ENCODE measurements at places on chromosomes 3 and 15.

- H3K4me1 ChIP-seq: no peaks in the 10 kb centered on the region
- no peak for DNase-seq
- H3K27ac ChIP-seq: no peak overlapping the region
- H3K36me3 ChIP-seq: no peaks in the 10 kb centered on the region
Observed at GRCh38 chr3:61169621-61170251, 81.5 kb downstream of the FHIT start.

DNA sequence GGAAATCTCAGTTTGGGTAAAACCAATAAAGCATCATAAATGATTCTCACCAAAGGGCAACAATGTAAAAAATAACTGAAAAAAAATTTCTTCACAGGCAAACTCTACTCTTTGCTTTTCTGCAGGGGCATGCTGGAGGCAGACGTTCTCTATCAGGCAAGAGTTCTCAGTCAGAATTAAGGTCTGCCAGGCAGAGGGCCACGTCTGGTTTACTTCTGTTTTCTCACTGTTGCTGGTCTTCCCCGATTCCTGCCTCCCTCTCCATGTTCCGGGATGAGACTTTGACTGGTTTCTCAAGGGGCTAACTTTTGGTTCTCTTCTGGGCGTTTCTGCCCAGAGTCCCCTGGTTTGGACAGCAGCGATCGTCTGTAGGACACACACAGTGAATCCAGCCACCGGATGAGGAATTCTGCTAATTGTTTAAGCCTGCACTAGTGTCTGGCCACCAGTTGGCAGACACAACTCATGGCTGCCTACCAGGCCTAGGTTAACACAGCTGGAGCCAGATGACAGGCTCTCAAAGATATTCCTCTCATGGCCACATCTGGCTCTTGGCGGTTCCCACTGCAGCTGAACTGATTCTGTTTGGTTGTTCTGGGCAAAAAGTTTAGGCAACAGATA is 273.1 kb downstream of the FOXP1 start:
- no peak for DNase-seq
- peaks cover 44% of the 10 kb centered on the region for H3K4me1 ChIP-seq
- no peaks in the 10 kb centered on the region for H3K36me3 ChIP-seq
- peak overlapping the region; percentile 1 for H3K4me3 ChIP-seq
- no peaks in the 10 kb centered on the region for H3K27me3 ChIP-seq

GRCh38 chr3:105527949-105528348 is 161.2 kb downstream of the ALCAM start:
- H3K27ac ChIP-seq: no peak overlapping the region
- no peaks in the 10 kb centered on the region for H3K4me1 ChIP-seq

DNA sequence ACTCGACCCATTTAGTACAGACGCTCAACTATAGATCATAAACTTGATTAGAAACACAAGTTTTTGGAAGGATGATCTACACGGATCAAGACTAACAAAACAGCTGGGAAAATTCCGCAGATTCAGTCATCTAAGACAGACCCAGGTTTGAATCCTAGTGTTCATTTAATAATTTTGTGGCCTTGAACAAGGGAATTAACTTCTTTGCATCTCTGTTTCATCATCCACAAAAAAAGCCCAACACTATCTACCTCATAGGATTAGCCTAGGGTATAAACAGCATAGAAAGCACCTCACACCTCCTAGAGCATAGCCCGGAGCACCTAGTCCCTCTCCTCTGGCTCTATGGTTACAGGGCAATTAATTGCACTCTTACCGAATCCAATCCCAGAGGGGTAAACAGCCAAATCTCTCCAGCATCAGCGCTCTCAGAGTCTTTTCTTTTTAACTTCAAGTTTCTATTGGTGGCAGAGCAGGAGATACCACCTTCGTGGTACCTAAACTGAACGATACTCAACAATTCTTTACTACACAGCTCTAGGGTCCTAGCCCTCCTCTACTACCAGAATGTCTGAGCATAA is 3.5 kb downstream of the TBL1XR1 start:
- peaks cover 9% of the 10 kb centered on the region for H3K4me1 ChIP-seq
- no peaks in the 10 kb centered on the region for H3K36me3 ChIP-seq
- H3K27me3 ChIP-seq: no peaks in the 10 kb centered on the region
- H3K27ac ChIP-seq: peak overlapping the region; percentile 100
- no peak for DNase-seq

- H3K4me3 ChIP-seq: no peak overlapping the region
- H3K4me1 ChIP-seq: peaks cover 9% of the 10 kb centered on the region
Observed at GRCh38 chr3:11480663-11481298, 162.9 kb downstream of the VGLL4 start.

GRCh38 chr3:94117729-94118128 is 54.9 kb downstream of the NSUN3 start:
- H3K4me3 ChIP-seq: no peak overlapping the region
- no peak overlapping the region for H3K27ac ChIP-seq
- H3K4me1 ChIP-seq: no peaks in the 10 kb centered on the region
- no peak for DNase-seq

- no peak overlapping the region for H3K27ac ChIP-seq
- no peak overlapping the region for H3K4me3 ChIP-seq
- no peak for DNase-seq
- H3K36me3 ChIP-seq: no peaks in the 10 kb centered on the region
- H3K27me3 ChIP-seq: no peaks in the 10 kb centered on the region
Observed at GRCh38 chr3:42872718-42873117, 3.0 kb downstream of the CYP8B1 start.

DNA sequence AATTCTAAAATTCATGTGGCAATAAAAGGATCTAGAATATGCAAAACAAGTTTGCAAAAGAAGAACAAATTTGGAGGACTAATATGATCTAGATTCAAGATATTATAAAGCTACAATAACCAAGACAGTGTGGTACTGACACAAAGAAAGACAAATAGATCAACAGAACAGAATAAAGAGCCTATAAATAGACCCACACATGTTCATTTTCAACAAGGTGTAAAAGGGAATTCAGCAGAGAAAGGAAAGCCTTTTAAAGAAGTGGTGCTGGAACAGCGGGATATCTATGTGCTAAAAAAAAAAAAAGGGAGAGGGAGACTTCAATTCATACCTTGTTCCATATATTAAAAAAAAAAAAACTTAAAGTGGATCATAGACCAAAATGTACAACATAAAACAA is 149.0 kb downstream of the WDR76 start:
- no peak for DNase-seq
- H3K4me1 ChIP-seq: no peaks in the 10 kb centered on the region
- H3K4me3 ChIP-seq: no peak overlapping the region
- no peaks in the 10 kb centered on the region for H3K36me3 ChIP-seq
- no peaks in the 10 kb centered on the region for H3K27me3 ChIP-seq

DNA sequence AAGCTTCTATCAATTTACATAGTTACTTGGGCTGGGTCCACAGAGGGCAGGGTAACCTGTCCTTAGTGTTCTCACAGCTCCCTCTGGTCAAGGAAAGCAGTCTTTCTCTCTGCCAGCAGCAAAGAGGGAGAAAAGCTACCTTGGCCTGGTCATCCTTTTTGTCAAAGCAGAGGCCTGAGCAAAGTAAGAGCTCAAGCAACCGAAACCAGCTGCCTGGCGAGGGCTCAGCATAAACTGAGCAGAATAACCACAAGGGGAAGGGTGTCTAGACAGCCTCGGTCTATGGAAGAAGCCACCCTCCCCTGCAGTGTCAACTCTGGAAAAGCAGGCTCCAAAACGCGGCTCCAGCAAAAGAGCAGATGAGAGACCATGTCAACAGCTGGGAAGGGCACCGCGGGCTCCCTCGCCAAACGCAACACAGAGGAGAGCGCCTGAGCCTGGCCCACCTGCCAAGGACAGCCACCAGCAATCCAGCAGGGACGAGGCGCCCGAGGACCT is 17.4 kb downstream of the LRIG1 start:
- H3K4me3 ChIP-seq: no peak overlapping the region
- peak overlapping the region; percentile 5 for H3K27ac ChIP-seq
- no peaks in the 10 kb centered on the region for H3K27me3 ChIP-seq
- H3K4me1 ChIP-seq: peaks cover 48% of the 10 kb centered on the region
- DNase-seq: no peak
- H3K36me3 ChIP-seq: no peaks in the 10 kb centered on the region

Data from esophagus squamous epithelium (tissue), 5 donors.